ENCODE measurements at places on chromosomes 11 and 22.

DNA sequence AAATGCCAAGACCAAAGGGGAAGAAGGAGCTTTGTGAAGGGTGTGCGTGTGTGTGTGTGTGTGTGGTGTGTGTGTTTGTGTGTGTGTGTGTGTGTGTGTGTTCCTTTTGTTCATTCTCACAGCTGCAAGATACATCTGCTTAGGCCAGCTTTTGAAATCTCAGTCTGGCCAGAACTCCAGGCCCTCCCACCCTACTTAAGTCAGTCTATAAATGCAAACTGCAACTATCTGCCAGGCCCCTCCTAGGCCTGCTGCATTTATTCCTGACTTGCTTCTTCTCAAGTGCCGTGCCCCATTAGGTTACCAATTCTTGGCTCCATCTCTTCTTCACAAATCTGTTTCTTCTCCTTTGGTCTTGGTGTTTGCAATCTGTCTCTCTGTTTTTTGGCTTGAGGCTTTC, 21.6 kb upstream of the RIC3 start:
- no peak for DNase-seq

DNA sequence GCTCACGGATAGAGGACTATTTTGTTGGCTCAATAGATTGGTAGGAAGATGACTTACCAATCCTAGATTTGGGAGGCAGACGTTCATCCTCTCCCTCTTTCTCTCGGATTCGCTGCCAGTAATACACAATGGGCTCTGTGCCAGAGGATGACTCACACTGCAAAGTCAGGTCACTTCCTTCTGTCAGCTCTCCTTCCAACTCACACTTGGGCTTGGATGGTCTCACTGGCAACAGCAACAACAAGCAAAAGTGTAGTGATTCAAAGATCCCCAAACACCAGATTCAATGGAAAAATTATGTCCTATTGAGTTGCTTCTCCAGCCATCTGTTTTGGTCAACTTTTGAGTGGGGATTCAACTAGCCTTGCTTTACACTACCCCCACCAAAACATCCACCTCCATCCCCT, 21.7 kb upstream of the HSPA8 start:
- peak; percentile 18 for DNase-seq

- no peak for DNase-seq
Observed at GRCh38 chr11:69039501-69039900, 9.2 kb upstream of the TPCN2 start.

- DNase-seq = no peak
Observed at GRCh38 chr11:113651023-113651422, 55.1 kb downstream of the TMPRSS5 start.

DNA sequence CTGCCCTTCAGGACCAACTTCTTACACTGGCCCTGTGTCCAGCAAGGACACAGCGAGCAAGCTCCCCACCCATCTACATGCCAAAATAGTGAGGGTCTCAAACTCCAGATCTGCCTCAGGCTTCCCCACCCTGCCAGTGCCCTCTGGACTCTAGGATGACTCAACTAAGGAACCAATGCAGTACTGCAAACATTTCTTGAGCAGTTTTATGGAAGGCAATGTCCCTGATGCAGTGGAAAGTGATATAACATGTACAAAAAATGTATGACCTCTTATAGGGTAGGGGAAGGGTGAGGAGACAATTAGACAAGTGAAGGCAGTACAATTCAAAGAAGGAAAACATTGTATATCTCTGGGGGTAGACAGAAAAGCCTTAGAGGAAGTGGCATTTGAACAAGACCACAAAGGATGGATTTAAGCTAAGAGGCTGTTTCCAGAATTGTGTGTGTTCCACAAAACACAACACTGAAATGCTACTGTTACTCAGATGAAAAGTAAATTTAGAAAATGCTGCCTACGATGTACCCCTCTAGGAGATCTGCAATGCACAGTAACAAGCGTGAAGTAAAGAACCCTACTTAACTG, 47.3 kb downstream of the RAB30 start:
- no peak for DNase-seq

GRCh38 chr22:39623603-39624500, 53.3 kb downstream of the CACNA1I start:
- DNase-seq = no peak

GRCh38 chr11:103683576-103683975, 352.9 kb upstream of the DDI1 start:
- no peak for DNase-seq

All from HuH-7 (cell line).